ENCODE measurements at places on chromosomes 3 and 15.

- H3K4me3 ChIP-seq, result no peak overlapping the region
- H3K27me3 ChIP-seq, result no peaks in the 10 kb centered on the region
- DNase-seq, result no peak
Observed at GRCh38 chr3:146058241-146058640, 102.7 kb downstream of the PLOD2 start.

DNA sequence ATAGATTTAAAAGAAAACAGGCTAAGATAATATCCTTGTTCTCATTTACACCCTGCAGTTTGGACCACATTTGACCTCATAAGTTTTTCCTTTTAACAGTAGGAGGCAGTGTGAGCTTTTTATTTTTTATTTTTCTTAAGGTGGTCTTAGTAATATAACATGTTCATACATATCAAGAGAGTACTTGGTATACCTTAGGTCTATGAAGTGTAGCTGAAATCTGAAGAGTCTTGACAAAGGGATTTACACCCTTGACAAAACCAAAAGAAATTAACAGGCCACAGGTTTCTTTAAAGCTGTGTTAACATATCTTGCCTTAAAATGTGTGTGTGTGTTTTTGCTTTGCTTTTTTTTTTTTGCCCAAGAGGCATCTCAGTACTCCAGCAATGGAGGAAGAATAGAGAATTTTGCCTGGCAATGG lies 3.2 kb downstream of the RAP2B start:
- H3K4me3 ChIP-seq, result no peak overlapping the region
- no peaks in the 10 kb centered on the region for H3K27me3 ChIP-seq
- H3K36me3 ChIP-seq, result peaks cover 16% of the 10 kb centered on the region
- DNase-seq, result peak; percentile 13
- no peaks in the 10 kb centered on the region for H3K4me1 ChIP-seq

GRCh38 chr3:186826410-186826975 lies 16.0 kb upstream of the ADIPOQ start:
- no peaks in the 10 kb centered on the region for H3K4me1 ChIP-seq
- H3K27ac ChIP-seq, result no peak overlapping the region
- no peaks in the 10 kb centered on the region for H3K36me3 ChIP-seq

DNA sequence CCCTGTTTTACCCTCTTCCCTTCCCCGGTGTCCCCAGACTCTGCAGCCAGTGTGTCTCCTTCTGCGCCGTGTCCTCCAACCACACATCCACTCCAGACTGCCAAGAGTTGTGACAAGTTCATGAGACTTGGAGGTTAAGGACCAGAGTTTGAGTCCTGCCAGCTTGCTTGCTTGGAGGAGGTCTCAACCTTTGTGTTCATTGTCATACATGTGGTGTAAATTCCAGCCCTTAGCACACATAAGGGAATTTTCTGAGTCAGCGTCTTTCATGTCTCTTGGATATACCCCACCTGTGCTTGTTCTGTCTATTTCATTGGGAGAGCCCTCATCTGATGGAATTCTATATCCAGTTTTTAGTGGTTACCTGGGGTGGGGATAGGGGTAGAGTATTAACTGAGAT lies 13.3 kb downstream of the CORO2B start:
- H3K4me3 ChIP-seq, result no peak overlapping the region
- DNase-seq, result no peak
- no peaks in the 10 kb centered on the region for H3K4me1 ChIP-seq
- peaks cover 35% of the 10 kb centered on the region for H3K27me3 ChIP-seq

- H3K4me1 ChIP-seq, result no peaks in the 10 kb centered on the region
- no peak overlapping the region for H3K4me3 ChIP-seq
- peaks cover 15% of the 10 kb centered on the region for H3K27me3 ChIP-seq
- DNase-seq, result no peak
Observed at GRCh38 chr15:77863491-77864105, 213.9 kb downstream of the TBC1D2B start.

- no peaks in the 10 kb centered on the region for H3K4me1 ChIP-seq
- H3K27me3 ChIP-seq, result no peaks in the 10 kb centered on the region
- H3K4me3 ChIP-seq, result no peak overlapping the region
- H3K27ac ChIP-seq, result no peak overlapping the region
- peaks cover 3% of the 10 kb centered on the region for H3K36me3 ChIP-seq
Observed at GRCh38 chr3:149933858-149934257, 36.8 kb downstream of the PFN2 start.

GRCh38 chr3:67192466-67192865 lies 194.4 kb downstream of the KBTBD8 start:
- H3K4me1 ChIP-seq, result no peaks in the 10 kb centered on the region
- H3K27ac ChIP-seq, result no peak overlapping the region
- H3K27me3 ChIP-seq, result no peaks in the 10 kb centered on the region

- H3K4me3 ChIP-seq, result no peak overlapping the region
- H3K4me1 ChIP-seq, result peaks cover 22% of the 10 kb centered on the region
- H3K27me3 ChIP-seq, result no peaks in the 10 kb centered on the region
- H3K36me3 ChIP-seq, result no peaks in the 10 kb centered on the region
- H3K27ac ChIP-seq, result peak overlapping the region; percentile 21
Observed at GRCh38 chr3:132822266-132822665, 100.1 kb upstream of the NPHP3 start.

- DNase-seq, result no peak
- H3K27ac ChIP-seq, result no peak overlapping the region
- H3K36me3 ChIP-seq, result no peaks in the 10 kb centered on the region
- H3K4me3 ChIP-seq, result no peak overlapping the region
- no peaks in the 10 kb centered on the region for H3K4me1 ChIP-seq
- no peaks in the 10 kb centered on the region for H3K27me3 ChIP-seq
Observed at GRCh38 chr3:47251689-47252088, 30.9 kb downstream of the KIF9 start.

GRCh38 chr3:147354623-147355022 lies 51.7 kb downstream of the ZIC4 start:
- H3K4me3 ChIP-seq, result no peak overlapping the region
- no peak overlapping the region for H3K27ac ChIP-seq
- DNase-seq, result peak; percentile 3
- no peaks in the 10 kb centered on the region for H3K36me3 ChIP-seq

DNA sequence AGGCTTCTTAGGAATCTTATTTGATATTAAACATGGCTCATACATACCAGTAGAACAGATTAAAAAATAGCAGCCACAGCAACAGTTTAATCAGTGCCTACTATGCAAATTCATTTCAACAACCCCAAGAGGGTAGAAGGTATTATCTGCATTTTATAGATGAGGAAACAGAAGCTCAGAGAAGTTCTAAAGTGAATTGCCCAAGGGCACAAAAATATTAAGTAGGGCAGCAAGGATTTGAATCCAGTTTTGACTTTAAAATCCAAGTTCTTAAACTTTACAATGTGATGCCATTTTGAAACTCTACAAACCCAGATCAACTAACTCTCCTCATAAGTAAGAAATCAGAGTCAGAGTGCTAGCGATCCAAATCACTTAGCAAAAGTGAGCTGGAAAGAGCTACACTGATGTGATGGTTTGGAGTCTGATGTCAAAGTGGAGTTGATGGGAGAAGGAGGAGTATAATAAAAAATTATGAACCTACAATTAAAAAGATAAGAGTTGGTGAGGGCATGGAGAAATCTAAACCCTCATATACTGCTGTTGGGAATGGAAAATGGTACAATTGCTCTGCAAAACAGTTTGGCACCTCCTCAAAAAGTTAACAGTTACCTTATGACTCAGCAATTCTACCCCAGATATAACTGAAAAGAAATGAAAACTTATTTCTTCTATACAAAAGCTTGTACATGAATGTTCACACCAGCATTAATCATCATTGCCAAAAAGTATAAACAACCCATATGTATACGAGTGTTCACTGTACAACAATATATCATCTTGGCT lies 51.0 kb upstream of the PLXND1 start:
- H3K4me3 ChIP-seq, result no peak overlapping the region
- DNase-seq, result no peak
- H3K27me3 ChIP-seq, result no peaks in the 10 kb centered on the region
- peaks cover 12% of the 10 kb centered on the region for H3K4me1 ChIP-seq
- no peak overlapping the region for H3K27ac ChIP-seq
- peaks cover 14% of the 10 kb centered on the region for H3K36me3 ChIP-seq

- H3K27me3 ChIP-seq, result no peaks in the 10 kb centered on the region
- no peak overlapping the region for H3K27ac ChIP-seq
- no peak for DNase-seq
- H3K36me3 ChIP-seq, result no peaks in the 10 kb centered on the region
Observed at GRCh38 chr3:188126276-188126675, 27.7 kb upstream of the LPP start.

Data from SJCRH30 (cell line).